A673 (cell line): ENCODE measurements at places on chromosomes 7 and 10. TPM values are rescaled to one million over a fixed set of nuclear protein-coding genes. Genes with fewer than 3 reads are reported as not detected.
A peak's percentile ranks its signal among the peaks of the same experiment; 100 is the strongest.

DNA sequence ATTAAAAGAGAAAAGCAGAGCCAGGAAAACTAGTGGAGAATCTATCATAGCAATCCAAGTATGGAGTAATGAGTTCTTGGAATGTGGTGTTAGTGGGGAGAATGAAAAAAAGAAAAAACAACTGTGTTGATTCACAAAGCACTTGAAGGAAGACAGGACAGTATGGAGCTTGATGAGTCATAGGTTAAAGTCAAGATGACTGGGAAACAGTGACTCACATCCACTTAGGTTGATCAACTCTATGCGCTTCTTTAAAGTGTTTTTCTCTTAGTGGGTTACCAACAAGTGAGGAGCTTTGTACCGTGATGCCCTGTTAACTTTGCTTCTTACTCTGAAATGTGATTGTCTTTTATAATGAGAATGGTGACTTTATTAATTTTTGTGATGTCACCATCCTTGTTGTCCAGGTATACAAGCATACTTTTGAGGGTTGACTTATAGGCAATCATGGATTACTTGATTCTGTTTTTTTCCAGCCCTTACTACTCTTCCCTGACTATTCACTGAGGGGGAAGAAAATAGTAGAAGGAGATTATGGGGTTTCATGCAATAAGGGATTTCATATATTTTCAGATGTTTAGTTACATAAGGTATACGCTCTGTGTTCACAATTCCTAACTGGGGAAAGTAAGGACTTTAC lies 32.1 kb upstream of the MDFIC start:
- peak; percentile 82 for DNase-seq

- peak; percentile 9 for DNase-seq
Measured at GRCh38 chr7:134254311-134254710, 62.4 kb downstream of the SLC35B4 start.

- no peak for DNase-seq
Measured at GRCh38 chr7:139532636-139533155, 9.2 kb downstream of the CLEC2L start.

DNA sequence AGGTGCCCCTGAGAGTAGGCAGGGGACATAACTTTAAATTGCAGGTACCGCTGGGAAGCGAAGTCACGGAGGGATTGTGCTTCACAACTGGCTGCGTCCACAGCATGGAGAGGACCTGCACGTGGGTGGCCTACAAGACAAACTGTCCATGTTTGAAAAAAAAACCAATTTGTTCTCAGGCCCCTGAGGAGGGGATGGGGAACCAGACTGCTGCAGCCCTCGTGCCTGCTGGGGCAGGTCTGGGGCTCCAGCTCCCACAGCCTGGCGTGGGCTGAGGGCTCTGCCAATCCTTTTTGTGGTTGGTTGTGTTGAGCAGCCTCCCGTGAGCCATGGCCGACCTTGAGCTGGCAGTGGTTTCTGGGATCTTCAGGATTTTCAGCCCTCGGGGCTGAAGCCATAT lies 9.7 kb downstream of the SFRP5 start:
- no peak for DNase-seq

DNA sequence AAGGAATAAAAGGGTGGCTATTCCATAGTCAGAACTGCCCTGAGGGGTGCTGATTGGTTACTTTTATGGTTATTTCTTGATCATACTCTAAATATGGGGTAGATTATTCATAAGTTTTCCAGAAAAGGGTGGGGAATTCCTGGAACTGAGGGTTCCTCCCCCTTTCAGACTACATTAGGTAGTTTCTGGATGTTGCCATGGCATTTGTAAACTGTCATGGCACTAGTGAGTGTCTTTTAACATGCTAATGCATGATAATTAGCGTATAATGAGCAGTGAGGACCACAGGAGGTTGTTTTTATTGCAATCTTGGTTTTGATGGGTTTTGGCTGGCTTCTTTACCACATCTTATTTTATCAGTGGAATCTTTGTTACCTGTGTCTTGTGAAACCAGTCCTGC lies 26.5 kb upstream of the POT1 start:
- DNase-seq, result no peak

The NPC1L1 gene
- total RNA-seq, result not detected in 2 replicates

DNA sequence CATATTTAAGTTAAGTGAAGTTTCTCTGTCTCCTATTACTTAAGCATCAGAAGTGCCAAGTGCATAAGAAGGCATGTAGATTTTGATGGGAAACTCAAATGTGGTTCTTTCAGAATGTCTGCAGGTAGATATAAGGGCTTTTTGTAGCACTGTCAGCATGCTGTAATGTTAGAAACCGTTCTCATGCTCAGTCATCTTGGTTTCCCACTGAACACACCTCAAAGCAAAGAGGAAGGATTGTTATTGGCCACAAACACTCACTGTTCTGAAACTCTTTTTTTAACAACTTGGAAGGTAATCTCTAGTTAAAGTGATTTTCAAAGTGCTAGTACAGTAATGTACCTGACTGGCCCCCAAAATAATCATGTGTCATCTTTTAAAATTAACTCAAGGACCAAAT lies 126.0 kb downstream of the AASS start:
- DNase-seq, result no peak

DNA sequence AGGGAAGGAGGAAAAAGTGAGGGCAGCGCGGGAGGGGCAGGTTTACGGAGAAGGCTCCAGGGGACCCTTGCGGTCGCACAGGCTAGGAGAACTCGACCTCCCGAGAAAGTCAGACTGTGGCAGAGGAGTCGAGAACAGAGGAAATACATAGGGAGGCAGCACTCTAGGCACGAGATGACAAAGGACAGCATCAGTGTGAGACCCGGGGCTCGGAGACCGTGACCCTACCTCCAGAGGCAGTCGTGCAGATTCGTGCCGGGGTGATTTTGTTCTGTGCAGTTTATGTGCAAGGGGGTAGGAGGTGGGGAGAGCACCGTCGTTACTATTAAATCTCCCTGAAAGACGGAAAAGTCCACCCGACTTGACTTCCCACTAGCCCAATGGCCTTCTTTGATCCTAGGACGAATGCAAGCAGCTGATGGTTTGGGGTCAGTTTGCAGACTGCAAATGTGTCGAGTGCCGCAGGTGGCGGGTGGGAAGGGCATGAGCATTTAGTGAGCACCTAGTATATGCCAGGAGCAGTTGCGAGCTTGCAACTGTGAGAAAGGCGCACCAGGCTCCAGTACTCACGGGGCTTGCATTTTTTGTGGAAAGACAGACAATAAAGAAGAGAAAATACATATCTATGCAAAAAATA lies 674 bp upstream of the OSBPL3 start:
- DNase-seq, result no peak

DNA sequence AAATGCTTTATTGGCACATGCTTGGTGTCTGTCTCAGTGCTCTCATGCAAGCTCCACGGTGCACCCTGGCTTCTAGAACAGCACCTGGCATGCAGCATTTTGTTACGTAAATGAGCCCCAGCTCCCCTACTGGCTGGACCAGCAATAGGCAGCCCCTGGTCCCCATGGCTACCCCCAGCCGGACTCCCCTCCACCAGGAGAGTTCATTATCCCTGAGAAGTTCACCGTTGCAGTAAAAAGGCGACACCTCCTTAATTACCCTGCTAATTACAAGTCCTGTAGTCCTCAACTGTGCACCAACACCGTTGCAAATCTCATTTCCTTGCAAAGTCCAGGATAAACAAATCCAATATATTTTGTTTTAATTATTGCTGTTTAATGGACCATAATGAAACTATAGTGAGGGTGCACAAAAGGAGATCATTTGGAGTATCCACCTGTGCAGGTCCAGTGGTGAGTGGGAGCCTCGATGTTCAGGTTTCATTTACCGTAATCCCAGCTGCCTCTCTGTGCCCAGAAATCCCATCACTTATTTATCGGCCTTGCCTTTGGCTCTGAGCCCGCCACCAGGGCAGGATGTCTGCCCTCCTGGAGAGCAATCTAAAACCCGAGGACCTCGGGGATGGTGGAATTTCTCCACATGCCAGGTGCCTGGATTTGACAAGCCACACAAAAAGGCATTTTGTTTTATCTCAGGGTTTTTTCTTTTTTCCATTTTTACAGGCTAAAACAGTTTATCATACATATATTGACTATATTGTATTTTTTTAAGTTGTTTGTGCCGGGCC lies 12.8 kb upstream of the DRGX start:
- DNase-seq, result peak; percentile 37

The ARHGEF5 gene
- 9.3 and 9.5 TPM in 2 replicates for total RNA-seq

- DNase-seq, result peak; percentile 74
Measured at GRCh38 chr7:65477326-65477725, 103.7 kb downstream of the ZNF92 start.

DNA sequence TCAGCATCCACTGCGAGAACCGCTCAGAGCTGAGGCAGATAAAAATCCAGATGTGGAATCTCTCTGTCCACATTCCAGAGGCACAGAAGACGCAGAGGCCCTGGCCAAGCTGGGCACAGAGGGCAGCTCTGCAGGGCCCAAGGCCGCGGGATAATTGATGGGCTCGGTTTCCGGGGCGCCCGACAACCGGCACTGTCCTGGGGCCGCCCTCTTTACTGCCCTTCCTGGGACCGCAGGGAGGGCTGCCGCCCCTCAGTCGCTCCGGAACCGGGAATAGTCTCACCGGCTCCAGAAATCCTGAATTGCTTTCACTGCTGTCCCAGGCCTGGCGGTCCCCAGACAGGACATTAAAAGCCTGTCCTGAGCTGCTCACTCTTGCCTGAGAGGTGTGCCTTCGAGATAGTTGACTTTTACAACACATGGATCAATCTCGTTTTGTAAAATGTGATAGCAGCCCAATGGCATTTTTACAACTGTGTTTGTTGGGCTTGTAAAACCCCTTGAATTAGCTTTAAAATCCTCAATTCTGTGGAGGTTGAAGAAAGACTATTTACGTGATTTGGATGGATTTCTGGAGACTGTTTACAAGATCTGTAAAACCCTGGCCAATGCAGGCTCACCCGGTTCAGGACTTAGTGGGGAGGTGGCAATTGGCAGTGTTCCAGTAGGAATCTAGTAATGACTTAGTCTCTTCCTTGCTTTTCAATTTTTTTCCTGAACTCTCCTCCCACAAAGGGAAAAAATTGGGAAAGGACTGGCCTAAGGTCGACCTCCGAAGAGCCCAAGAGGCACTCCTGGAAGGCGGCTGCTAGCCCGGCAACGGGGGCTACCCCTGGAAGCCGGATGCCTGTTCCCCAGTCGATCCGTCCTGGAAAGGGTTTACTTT lies 1.4 kb upstream of the HOXA6 start:
- DNase-seq, result no peak

DNA sequence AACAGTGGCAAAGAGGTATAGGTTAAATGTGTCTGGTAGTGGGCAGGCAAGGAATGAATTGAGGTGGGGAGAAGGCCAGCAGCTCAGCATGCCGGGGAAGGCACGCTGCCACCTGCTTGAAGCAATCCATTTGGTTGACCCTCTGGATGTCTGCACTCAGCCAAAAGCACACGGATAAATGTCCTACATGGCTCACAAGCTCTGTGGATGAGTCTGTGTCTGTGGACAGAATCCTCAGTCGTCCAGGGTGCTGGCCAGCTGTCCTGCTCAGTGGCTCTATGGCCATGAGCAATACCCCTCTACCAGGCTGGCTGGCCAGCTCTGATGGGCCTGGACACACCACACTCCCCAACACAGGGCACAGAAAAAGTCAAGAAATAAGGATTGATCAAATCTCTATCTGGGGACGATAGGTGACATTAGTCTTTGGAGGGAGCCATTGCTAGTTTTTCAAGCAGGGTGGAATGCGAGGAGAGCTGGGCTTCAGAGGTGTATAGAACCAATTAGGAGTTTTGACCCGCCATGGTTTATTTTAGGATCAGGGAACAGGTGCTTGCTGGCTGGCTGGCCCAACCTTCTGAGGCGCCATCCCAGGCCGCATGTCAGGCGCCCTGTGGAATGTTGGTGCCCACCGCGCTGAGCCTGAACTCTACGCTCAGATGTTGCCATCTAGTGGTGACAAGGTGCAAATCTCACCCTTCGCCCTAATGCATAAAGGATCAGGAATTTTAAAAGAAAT lies 493.4 kb downstream of the TNS3 start:
- DNase-seq, result peak; percentile 76

- peak; percentile 88 for DNase-seq
Measured at GRCh38 chr10:101018600-101019439, 12.1 kb downstream of the PDZD7 start.

DNA sequence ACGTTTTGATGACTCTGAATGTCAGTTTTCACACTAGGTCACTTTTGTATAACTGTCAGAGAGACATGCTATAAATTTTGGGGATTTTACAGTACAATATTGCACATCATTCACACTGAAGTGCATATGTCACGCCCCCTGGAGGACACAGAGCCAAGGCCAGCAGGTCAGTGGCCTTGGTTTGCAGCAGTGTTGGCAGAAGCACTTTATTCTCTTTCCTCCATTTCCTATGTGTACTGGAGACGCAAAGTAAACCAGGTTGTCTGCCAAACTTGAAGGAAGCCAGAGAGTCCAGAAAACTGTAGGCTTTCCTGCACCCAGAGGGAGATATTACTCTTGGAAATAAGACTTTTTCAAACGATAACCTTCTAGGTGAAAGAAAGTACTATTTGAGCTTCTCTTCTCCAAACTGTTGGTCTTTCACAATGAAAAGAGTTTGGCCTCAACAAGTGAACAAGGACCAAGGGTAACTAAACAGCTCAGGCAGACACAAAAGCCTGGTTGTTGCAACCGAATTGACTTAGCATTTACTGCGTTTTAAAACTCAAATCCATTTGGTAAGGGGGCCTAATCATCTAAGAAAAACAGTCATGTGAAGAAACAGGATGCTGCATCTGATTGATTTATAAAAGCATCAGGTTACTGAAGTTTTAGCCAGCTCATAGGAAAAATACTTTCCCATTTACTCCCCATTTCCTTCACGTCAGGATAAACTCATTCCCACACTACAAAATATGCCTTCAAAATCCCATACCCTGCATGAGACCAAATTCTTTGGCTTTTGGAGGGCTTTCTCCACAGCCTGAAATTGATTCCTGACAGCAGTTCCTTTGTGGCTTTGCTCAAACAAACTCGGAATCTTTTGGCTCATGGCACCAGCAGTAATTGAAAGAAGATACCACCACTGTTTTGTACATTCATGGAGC lies 83.0 kb upstream of the SEC61G start:
- no peak for DNase-seq

DNA sequence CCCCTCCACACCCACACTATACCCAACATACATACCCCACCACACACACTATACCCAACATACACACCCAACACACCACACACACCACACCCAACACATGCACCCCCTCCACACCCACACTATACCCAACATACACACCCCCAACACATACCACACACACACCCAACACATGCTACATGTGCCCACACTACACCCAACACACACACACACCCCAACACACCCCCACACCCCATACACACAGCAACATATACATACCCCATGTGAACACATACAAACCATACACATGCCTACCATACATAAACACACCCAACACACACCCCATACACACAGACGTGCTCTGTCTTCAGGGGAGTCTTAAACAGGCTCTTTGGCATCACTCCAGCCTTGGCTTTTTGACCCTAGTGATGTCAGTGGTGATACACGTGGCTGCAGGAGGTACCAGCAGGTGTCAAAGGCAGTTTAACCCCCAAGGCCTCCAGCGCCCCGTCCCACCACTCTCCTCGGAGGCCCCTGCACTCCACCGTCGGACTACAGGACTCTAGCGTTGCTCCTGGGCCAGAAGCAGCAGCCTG lies 73.4 kb downstream of the HIPK2 start:
- no peak for DNase-seq

GRCh38 chr7:150811-151221 lies 41.6 kb upstream of the FAM20C start:
- DNase-seq, result no peak

GRCh38 chr7:70241536-70242175 lies 643.4 kb downstream of the AUTS2 start:
- DNase-seq, result no peak
